ENCODE measurements at places on chromosomes 13 and 19.

- DNase-seq = no peak
Measured at GRCh38 chr19:56601375-56601774, 6.3 kb downstream of the ZNF71 start.

GRCh38 chr13:23561261-23561660 is 9.0 kb upstream of the TNFRSF19 start:
- no peak for DNase-seq

DNA sequence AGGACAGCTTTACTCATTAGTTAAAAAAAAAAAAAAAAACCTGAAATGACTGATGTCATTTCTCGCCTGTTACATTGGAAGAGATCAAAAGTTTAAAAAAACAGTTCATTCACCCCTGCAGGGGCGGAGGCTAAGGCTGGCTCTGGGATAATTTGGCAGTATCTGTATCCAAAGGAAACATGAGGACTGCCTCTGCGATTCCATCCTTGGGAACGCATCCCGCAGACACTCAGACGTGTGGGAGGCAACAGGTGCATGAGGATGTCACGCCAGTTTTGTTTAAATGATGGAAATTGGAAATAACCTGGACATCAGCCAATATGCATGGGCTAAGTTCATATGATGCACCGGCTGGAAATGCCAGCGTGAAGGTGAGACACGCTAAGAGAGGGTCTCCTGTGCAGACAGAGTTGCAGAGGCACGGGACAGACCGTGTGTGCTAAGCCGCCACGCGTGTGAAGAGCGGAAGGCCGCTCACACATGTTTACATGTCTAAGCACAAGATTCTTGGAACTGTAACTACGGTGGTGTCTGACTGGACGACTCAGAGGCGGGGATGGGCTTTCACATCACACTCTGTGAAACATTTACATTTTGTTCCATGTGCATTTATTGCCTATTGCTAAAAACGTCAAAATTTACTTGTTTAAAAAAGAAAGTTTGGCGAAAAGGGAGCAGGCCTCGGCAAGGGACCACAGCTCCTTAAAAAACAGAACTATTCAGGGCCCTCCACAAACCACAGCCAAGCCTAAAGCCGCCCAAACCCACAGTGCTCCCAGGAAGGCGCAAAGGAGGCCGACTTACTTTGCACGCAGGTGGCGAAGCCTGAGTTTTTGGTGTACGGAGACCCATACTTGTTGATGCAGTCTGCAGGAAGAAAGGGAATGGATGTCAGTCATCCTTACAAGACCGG is 17.9 kb downstream of the GAS6 start:
- DNase-seq = no peak

DNA sequence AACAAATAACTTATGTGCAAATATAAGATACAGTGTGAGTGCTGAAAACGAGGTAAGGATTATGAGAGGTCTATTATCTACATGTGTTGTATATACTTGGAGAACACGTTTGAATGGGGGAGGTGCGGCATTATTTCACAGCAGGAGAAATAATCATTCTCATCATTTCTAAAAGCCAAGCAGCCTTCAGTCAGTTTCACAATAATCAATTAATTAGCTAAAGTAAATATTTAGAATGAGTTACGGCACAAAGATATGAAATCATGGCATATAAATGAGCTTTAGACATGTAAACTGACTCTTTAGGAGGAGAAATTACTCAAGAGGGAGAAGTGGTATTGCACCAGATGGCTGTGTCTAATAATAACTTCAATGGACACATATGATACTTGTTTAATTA is 366.6 kb downstream of the DNAJC15 start:
- DNase-seq = no peak

GRCh38 chr19:18278521-18279265 is 2.7 kb downstream of the JUND start:
- DNase-seq = no peak

GRCh38 chr13:66974174-66974573 is 256.0 kb downstream of the PCDH9 start:
- DNase-seq = no peak

GRCh38 chr19:40235238-40236025 is 8.9 kb upstream of the CCNP start:
- DNase-seq = no peak

DNA sequence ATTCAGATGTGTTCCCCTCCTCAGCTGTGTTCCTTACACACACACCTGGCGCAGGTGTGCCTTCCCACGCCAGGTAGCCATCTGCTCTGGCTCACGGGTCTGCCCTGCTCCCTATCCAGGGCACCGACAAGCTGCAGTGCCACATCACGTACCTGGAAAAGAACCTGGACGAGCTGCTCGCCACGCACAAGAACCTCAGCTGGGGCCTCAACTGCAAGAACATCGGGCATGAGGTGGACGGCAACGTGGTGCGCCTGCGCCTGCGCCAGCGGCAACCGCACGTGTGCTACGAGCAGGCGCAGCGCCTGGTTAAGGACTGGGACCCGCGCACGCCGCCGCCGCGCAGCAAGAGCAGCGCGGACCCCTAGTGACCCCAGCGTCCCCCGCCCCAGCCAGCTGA is 26.5 kb upstream of the CASP14 start:
- DNase-seq = no peak

DNA sequence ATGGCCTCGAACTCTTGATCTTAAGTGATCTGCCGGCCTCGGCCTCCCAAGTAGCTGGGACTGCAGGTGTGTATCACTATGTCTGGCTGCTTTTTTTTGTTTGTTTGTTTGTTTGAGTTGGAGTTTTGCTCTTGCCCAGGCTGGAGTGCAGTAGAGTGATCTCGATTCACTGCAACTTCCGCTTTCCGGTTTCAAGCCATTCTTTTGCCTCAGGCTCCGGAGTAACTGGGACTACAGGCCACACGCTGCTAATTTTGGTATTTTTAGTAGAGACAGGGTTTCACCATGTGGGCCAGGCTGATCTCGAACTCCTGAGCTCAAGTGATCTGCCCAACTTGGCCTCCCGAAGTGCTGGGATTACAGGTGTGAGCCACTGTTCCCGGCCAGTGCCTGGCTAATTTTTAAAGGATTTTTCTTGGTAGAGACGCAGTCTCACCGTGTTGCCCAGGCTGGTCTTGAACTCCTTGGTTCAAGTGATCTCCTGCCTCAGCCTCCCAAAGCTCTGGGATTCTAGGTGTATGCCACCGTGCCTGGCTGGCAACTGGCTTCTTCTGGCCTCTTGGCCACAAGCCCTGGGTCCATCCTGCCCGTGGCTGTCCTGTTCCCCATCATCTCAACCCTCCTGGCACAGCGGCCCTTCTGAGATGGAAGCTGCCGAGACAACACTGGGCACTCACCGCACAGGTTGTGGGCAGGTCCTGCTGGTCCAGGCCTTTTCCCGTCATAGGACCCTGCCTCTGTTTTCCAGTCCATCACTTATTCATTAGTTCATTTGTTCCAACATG is 11.5 kb downstream of the TECR start:
- no peak for DNase-seq

GRCh38 chr13:74005320-74006157 is 128.7 kb downstream of the KLF12 start:
- no peak for DNase-seq

GRCh38 chr13:112069061-112069844 is 2.3 kb downstream of the SOX1 start:
- DNase-seq = no peak

DNA sequence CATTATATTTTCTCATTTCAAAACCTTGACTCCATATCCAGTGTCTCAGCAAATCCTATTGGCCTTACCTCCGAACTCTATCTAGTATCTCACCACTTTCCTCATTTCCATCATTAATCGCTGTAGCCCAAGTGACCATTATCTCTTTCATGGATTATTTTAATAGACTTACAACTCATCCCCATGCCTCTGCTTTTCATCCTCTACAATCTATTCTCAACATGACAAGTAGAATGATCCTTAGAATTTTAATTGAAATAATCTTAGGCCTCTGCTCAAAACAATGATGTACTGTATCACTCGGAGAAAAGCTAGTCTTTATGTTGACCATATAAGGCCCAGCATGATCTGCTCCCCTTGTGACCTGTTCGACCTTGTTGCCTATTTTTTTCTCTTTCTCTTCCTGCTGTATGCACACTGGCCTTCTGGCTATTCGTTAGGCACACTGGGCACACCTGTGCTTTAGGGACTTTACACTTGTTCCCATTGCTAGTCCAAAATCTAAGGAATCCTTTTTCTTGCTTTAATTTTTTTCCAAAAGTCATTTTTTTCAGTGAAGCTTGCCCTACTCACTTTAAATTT is 21.4 kb downstream of the DNAJC15 start:
- DNase-seq = no peak

DNA sequence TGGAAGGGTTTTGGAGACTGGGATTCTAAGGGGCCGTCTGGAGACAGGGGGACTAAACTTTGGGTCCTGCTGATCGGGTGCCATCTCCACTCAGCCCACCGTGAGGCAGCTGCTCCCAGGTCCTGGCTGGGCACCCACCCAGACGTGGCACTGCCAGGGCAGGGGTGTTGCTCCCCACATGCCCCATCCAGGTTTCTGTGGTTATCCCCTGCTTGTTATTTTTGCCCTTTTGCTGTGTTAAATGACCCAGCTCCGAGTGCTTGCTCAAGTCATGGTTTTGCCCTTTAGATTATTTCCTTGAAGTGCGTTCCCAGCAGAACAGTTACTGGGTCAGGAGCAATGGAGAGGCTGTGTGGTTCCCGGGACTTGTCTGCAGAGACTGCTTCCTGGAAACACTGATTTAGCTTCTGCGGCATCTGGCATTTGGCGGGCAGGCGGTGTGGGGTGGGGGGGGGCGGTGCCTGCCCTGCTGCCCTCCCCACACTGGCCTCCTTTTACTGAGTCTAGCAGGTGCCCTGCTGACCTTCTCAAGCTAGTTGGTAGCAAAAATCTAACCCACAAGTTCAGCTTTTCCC is 1.9 kb downstream of the RAB11B start:
- peak; percentile 36 for DNase-seq

DNA sequence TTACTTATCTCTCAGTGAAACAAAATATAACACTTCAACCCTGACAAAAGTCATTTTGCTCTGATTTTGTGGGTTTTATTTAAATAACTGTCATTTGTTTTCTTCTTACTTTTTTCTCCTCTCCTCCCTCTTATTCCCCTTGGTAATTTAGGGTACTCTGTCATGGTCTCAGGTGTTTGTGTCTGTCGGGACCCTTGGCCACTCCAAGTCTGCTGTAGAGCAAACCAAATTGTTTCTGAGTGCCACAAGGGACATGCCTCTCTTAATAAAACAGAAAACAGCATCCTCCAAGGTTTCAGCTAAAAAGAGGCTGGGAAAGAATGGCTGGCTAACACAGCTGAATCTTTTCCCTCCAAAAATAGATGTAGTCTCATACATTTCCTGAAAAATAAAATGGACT is 573.1 kb upstream of the KLF12 start:
- no peak for DNase-seq

- DNase-seq = no peak
Measured at GRCh38 chr19:4589579-4590410, 30.3 kb upstream of the SEMA6B start.

GRCh38 chr19:44640518-44640917 is 3.2 kb upstream of the PVR start:
- DNase-seq = no peak

GRCh38 chr13:25215253-25215575 is 43.1 kb upstream of the AMER2 start:
- no peak for DNase-seq

GRCh38 chr19:49469828-49470614 is 4.0 kb upstream of the FLT3LG start:
- no peak for DNase-seq

Measured in GM03348 (cell line).